A375 (cell line): ENCODE measurements at places on chromosomes 2 and 18. TPM values are rescaled to one million over a fixed set of nuclear protein-coding genes. Genes with fewer than 3 reads are reported as not detected.

ACMSD gene
- total RNA-seq: not detected in 2 replicates

TTL gene
- total RNA-seq: 23.3 and 30.4 TPM in 2 replicates

CRYGC gene
- total RNA-seq: not detected in 2 replicates

KLHL30 gene
- 0.04 and 0.08 TPM in 2 replicates for total RNA-seq

GPR148 gene
- total RNA-seq: not detected in 2 replicates

CHRND gene
- not detected in 2 replicates for total RNA-seq

KLHL14 gene
- 0.03 TPM in 1 of 2 replicates, not detected in the other for total RNA-seq
